RPMI7951 (cell line): ENCODE measurements at places on chromosomes 3 and 15. TPM values are rescaled to one million over a fixed set of nuclear protein-coding genes. Genes with fewer than 3 reads are reported as not detected.

The LRRIQ4 gene
- total RNA-seq, result not detected in 2 replicates

The LSAMP gene
- 0.12 and 0.59 TPM in 2 replicates for total RNA-seq

The ZNF501 gene
- total RNA-seq, result 4.7 and 6.1 TPM in 2 replicates

The ECE2 gene
- total RNA-seq, result not detected in 2 replicates

The PIGZ gene
- total RNA-seq, result 2.8 and 4.5 TPM in 2 replicates

The MAP6D1 gene
- total RNA-seq, result 1.1 and 2.1 TPM in 2 replicates

The ABI3BP gene
- 0.29 and 0.48 TPM in 2 replicates for total RNA-seq

The CLSTN2 gene
- 0.59 and 0.84 TPM in 2 replicates for total RNA-seq

The DZIP3 gene
- 10.1 and 12.5 TPM in 2 replicates for total RNA-seq

The ATP13A4 gene
- not detected in 2 replicates for total RNA-seq

The ISLR2 gene
- 0.72 and 1.8 TPM in 2 replicates for total RNA-seq

The NPAP1 gene
- not detected in 2 replicates for total RNA-seq

The GOLGA8S gene
- 0.48 and 0.78 TPM in 2 replicates for total RNA-seq

The SMCO1 gene
- total RNA-seq, result not detected in 2 replicates

The NRROS gene
- 1.6 and 2.7 TPM in 2 replicates for total RNA-seq

The SLC28A1 gene
- not detected in 2 replicates for total RNA-seq

The CPNE9 gene
- not detected in 2 replicates for total RNA-seq

The GPR27 gene
- not detected in 2 replicates for total RNA-seq

The GOLGA6L1 gene
- not detected in 2 replicates for total RNA-seq

The STRA6 gene
- total RNA-seq, result 95.7 and 114 TPM in 2 replicates
